ENCODE measurements at places on chromosomes 2 and 18. TPM values are rescaled to one million over a fixed set of nuclear protein-coding genes. Genes with fewer than 3 reads are reported as not detected.

- H3K4me1 ChIP-seq = no peaks in the 10 kb centered on the region
- H3K27me3 ChIP-seq = no peaks in the 10 kb centered on the region
- no peak overlapping the region for H3K4me3 ChIP-seq
- H3K36me3 ChIP-seq = no peaks in the 10 kb centered on the region
- no peak for DNase-seq
Observed at GRCh38 chr2:181326661-181327060, 130.5 kb upstream of the ITGA4 start.

- no peak overlapping the region for H3K4me3 ChIP-seq
- no peak for DNase-seq
- no peaks in the 10 kb centered on the region for H3K27me3 ChIP-seq
- H3K27ac ChIP-seq = no peak overlapping the region
- peaks cover 33% of the 10 kb centered on the region for H3K36me3 ChIP-seq
Observed at GRCh38 chr18:13658436-13659204, 67.7 kb downstream of the FAM210A start.

Gene PRKAG3
- total RNA-seq = not detected

Gene ATOH8
- total RNA-seq = 1.2 TPM

- no peak overlapping the region for H3K27ac ChIP-seq
- no peaks in the 10 kb centered on the region for H3K27me3 ChIP-seq
- peaks cover 6% of the 10 kb centered on the region for H3K4me1 ChIP-seq
- peak; percentile 8 for DNase-seq
Observed at GRCh38 chr2:54310311-54310710, 54.3 kb upstream of the TSPYL6 start.

Gene CPO
- total RNA-seq = not detected

Gene GCG
- not detected for total RNA-seq

DNA sequence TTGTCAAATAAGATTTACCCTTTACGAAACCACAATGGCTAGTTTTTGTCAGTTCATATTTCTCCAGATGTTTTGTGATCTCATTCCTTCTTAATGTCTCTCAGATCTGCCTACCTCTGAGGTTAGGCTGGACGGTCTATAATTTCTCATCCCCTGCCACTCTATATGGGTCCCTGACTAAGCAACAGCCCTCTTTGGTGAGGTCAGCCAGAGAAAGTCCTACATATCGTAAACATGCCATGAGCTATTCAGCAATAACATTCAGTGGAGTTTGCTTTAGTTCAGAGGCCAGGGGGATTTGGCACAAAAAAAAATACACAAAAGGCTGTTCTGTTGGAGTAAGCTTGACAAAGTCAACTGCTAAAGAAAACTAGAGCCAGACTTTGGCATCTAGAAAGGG, 192.1 kb upstream of the NCKAP5 start:
- H3K4me3 ChIP-seq = no peak overlapping the region
- H3K27ac ChIP-seq = no peak overlapping the region
- no peak for DNase-seq
- H3K36me3 ChIP-seq = no peaks in the 10 kb centered on the region

GRCh38 chr2:113187771-113188170, 14.0 kb downstream of the PSD4 start:
- peaks cover 3% of the 10 kb centered on the region for H3K36me3 ChIP-seq
- no peak overlapping the region for H3K4me3 ChIP-seq
- H3K4me1 ChIP-seq = no peaks in the 10 kb centered on the region
- no peak for DNase-seq

All from MCF 10A (cell line).